ENCODE measurements at places on chromosomes 4 and X.

DNA sequence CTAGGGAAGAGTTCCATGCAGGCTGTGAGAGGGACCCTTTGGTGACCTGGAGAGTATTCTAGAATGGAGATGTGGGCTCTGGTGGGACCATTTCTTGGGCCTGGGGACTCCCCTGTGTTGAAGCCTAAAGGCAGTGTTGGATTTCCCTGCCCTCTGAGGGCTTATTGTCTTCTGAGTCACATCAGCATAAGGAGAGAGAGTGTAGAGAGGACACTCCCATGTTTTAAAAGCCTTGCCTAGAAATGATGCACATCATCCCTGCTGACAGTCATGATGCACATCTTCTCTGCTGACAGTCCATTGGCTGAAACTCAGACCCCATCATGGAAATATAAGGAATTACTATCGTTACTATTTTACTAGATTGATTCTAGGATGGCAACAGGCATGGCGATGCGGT is 51.9 kb downstream of the FAM114A1 start:
- DNase-seq = no peak

GRCh38 chr4:169810325-169811323 is 52.9 kb upstream of the HPF1 start:
- DNase-seq = no peak

DNA sequence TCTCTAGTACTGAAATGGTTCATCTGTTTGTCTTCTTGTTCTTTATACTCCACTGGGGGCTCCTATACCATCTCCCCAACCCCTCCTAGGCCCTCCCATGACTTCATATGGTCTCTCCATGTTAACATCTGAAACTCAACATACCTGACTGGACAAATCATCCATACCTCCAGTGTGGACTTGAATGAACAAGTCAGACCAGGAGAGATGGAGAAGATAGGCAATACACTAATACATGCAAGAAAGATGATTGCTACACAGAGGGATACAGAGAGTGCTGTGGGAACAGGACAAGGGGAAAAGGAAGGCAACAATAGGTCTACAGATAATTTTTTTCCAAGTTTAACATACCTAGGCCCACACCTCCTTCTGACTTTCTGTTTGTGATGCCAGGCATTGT is 175.1 kb downstream of the FHIP1A start:
- no peak for DNase-seq

DNA sequence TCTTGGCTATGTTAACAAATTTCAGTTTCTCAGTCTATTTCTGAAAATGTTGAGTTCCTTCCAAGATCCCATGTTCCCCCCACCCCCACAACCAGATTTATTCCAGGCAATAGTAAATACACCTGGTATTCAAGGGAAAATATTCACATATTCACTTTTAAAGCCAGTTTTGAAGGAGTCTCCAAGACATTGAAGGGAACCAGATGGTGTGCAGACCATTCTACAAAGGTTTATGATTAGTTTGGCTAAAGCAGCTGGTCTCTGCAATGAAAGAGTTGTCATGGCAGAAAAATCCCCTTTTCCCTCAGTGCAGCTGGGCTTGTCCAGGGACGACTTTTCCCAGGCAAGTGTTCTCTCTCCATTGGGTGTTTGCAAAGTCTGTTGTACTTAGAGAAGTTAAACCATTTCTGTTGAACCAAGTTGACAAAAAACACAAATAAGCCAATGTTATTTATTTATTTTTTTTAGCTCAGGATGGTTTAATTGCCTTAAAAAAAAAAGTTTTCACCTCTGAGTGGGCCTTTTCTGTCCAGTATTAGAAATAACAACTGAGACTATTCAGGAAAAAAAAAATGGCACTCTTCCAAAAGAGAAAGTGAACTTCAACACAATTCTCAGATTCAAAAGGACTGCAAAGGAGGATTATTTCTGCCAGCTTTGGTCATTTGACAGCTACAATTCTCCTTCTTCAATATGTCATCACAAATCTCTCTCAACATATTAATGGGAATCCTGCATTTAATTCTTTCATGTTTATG is 410.6 kb downstream of the IL1RAPL1 start:
- no peak for DNase-seq

DNA sequence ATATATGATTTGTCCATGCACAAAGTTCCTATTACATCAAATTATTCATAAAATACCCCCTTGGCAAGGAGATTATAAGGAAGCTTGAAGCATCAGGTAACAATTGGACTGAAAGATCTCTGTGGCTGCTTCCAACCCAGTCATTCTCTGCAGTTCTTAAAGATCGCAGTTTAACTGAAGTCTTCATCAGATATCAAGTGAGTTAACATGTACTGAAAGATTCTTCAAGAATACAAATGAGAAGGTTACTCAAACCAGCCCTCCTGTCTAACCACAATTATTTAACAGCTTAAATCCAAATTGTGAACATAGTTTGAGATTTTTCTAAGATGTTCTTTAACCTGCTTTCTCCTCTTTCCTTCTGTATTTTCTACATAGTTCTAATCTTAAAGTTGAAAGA is 56.1 kb downstream of the SLC10A7 start:
- DNase-seq = no peak

DNA sequence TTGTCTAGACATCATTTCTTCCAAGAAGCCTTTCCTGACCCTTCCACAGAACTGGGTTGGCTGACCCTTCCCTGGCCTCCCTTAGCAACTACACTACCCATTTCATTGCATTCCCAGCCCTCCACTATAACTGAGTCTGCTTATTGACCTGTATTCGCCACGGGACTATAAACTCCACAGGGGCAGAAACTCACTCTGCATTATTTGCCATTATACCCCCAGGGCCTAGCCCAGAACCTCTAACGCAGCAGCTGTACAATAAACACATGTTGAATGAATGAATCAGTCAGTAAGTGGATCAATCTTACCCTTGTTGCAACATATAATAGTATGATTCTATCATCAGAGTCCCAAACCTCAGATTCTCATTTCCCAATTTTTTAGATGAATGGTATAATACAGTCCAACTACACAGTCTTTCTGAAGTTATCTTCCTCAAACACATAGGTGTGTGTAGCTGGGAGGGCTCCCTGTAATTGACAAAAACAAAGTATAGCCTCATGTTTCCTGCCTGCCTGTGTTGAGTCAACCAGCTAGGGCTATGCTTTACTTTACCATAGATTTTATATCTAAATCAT is 209.3 kb downstream of the CHIC2 start:
- DNase-seq = no peak

DNA sequence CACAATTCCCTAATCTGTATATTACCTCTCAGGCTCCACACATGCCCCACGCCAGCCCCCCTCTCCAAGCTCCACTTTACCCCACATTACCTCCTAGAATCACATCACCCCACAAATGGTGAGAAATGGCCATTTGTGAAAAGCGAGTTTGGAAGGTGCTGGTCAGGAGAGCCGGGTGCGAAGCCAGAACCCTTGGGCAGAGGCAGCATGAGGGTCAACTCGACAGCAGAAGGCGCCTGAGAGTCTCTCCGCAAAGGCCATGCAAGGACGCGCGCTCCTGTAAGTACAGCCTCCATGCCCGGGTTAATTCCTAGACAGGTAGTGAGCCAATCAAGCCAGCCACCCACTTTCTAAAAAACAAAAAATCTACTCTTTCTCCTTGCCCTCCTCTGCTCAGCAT is 42.4 kb downstream of the RHOXF2 start:
- DNase-seq = no peak

DNA sequence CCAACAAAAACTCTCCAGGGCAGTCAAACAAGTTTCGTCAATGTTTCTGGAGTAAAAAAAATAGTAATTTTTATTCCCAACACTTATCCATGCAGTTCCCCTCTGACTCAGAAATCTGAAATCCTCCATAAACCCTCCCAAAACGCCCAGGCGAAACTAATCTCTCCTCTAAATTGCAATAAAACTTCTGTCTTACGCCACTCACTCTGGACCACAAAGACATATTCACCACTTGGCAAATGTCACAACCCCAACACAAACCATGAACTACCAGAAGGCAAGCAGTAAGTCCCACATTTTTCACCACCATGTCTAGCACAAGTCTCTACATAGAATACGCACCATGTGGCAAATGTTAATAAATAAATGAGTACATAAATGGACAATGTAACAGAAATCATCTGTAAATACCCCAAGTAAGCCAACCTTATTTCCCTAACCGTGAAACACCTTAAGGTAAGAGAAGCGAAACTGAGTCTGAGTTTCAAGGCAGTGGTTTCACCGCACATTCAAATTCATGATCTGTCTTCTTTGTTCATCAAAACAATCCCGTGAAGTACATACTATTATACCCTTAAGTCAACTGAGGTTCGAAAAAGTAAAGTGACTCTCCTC is 1.6 kb downstream of the PAPSS1 start:
- DNase-seq = no peak

GRCh38 chr4:123127218-123127617 is 204.8 kb upstream of the NUDT6 start:
- DNase-seq = no peak

Data from activated CD4-positive, alpha-beta T cell treated with anti-CD3 and anti-CD28 coated beads, Interleukin-2, amount 50 U/mL, for 4 hours (primary cell).